ENCODE measurements at places on chromosomes 11 and 22. TPM values are rescaled to one million over a fixed set of nuclear protein-coding genes. Genes with fewer than 3 reads are reported as not detected.

Gene SORL1
- 3.3 TPM for polyA plus RNA-seq

DNA sequence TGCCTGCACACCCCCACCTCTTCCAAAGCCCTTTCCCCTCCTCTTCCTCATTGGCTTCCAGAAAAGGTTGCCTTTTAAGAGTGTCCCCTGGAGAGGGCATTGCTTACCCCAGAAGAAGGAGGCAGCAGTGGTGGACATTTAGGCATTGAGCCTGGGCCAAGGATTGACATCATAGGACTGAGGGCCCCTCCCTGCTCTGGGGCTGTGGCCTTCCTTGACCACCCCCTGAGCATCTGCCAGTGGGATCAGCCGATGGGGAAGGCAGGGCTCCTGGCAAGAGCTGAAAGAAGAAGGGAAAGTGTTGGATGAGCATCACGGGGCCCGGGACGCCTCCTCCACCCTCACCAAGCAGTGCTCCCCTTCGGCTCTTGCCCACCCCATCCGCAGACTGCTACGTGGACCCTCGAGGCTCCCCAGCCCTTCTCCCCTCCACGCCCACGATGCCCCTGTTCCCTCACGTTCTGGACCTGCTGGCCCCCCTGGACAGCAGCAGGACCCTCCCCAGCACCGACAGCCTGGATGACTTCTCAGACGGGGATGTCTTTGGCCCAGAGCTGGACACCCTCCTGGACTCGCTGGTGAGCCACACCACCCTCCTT is 37.4 kb downstream of the ZC3H7B start:
- no peak for DNase-seq

- no peak for DNase-seq
Measured at GRCh38 chr11:65295001-65295400, 19.7 kb upstream of the CDC42EP2 start.

GRCh38 chr22:35039625-35040024 is 26.3 kb upstream of the ISX start:
- peak; percentile 14 for DNase-seq

Gene OR51E2
- polyA plus RNA-seq = 0.76 TPM

- no peak for DNase-seq
Measured at GRCh38 chr11:115660030-115660805, 156.0 kb upstream of the CADM1 start.

- DNase-seq = no peak
Measured at GRCh38 chr11:110971140-110971539, 258.9 kb upstream of the ARHGAP20 start.

- DNase-seq = peak; percentile 19
Measured at GRCh38 chr11:78138694-78139421, 568 bp downstream of the ALG8 start.

Gene OR52H1
- not detected for polyA plus RNA-seq

GRCh38 chr11:37107415-37107814 is 509.4 kb upstream of the RAG2 start:
- DNase-seq = no peak

- no peak for DNase-seq
Measured at GRCh38 chr22:50524676-50525103, 708 bp downstream of the SCO2 start.

Gene CHRDL2
- polyA plus RNA-seq = 2.1 TPM

- no peak for DNase-seq
Measured at GRCh38 chr11:7609015-7609414, 64.3 kb downstream of the CYB5R2 start.

DNA sequence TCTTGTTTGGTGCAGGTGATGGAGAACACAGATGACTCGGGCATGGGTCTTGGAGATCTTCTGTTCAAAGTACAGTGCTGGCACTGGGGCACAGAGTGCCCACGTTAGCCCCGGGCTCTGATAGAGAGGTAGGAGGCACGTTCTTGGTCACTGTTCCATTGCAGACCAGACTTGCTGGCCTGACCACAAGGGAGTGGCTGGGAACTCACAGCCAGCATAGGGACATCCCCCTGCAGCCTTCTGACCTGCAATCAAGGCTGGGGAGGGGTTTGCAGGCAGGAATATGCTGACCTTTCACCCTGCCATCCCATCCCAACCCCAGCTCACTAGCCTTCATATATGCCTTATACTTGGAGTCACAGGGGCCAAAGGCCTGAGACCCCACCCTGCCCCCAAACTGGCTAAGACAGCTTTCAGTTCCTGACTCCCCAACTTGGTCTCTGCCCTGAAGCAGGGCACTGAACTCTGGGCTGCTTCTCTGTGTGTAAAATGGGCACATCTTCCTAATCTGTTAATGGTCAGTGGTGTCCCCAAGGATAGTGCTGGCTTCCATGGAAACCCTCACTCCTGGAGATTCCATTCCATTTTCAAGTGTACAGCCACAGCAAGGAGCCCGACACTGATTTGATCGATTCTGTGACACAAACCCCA is 4.6 kb downstream of the MRPL49 start:
- no peak for DNase-seq

Gene GLB1L2
- polyA plus RNA-seq = 0.28 TPM

DNA sequence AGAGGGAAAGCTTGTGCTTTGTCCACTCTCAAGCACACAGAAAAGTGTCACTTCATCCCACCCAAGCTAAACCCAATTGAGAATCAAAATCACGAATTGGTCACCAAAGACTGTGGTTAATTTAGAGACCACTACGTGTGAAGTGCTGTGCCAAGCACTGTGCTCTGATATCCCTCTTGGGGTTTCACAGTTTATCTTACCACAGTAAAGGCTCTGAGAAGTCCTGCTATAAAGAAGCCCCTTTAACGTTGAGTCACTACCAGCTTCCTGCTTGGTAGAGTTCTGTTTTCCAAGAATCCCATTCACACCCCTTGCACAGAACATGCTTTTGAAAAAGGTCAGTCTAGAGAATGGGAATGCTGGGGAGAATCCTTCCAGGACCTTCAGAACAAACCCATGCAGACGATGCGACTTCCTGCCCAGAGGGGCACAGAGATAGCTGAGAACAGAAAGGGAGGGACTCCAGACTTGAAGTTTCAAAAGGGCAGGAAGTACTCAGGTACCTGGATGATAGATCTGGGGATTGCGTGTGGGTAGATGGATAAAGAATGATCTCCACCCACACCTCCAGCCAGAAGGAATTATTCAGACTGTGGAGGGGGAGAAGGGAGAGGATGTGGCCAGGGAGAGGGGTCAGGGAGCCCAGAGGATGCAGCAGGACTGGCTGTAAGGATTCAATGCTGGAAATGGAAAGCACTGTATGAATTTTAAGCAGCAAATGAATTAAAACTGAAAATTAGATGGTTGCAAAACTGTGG is 18.1 kb upstream of the TSPAN18 start:
- DNase-seq = no peak

Gene OR4D5
- polyA plus RNA-seq = not detected

Gene TREH
- 0.25 TPM for polyA plus RNA-seq

DNA sequence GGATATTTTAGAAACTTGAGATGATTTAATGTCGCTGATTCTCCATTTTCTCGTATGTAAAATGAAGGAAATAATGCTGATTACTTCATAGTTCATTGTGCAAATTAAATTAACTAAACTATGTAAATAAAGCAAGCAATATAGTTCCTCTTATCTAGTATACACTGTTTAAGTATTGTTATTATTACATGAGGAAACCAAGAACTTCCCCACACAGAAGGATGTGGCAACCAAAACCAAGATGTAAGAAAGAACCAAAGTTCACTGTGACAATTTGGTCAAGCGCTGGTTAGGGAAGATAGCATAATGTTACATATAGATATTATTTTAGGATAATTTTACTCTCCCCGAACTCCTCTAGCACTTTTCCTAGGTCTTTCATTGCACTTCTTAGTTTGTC is 103.2 kb downstream of the XKR3 start:
- no peak for DNase-seq

DNA sequence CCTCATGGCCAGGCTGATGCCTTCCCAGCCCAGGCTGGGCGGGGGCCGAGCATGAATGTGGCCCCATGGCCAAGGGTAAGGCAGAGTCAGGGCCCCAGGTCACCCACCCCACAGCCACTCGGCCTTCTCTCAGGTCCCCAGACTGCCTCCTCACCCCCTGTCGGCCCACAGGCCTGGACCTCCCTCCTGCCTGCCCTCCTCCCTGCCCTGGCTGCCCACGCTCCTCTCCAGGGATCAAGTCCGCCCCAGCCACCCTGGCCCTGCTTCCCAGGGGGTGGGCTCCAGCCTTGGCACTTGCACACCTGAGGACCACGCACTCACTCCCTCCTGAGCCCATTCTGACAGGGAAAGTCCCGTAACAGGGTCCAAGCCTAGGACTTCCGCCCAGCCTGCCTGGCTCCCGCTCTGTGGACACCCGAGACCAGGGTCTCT is 37.8 kb upstream of the TH start:
- no peak for DNase-seq

DNA sequence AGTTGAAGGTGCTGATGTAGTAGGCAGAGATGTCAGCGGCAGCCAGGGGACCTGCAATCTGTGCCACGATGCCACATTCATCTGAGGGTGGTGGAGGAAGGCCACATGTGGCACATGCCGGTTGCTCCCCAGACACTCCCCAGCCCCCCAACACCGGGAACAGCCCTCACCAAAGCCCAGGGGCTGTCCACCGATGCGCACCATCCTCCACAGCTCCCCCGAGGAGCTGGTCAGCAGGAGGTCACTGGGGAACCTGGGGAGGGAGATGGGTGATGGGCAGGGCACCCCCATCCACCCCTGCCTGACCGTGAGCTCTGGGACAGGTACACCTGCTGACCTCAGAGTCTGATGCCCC is 3.5 kb downstream of the CASTOR1 start:
- DNase-seq = no peak

GRCh38 chr11:2210366-2211112 is 38.9 kb upstream of the TH start:
- DNase-seq = no peak

Gene MS4A4E
- polyA plus RNA-seq = 2.0 TPM

GRCh38 chr11:26994631-26995095 is 751 bp downstream of the FIBIN start:
- DNase-seq = peak; percentile 49

Gene TP53I11
- 38.1 TPM for polyA plus RNA-seq

- DNase-seq = no peak
Measured at GRCh38 chr11:119706887-119707286, 22.1 kb downstream of the NECTIN1 start.

- no peak for DNase-seq
Measured at GRCh38 chr22:44248926-44249325, 63.8 kb downstream of the SHISAL1 start.

Gene FOLH1
- polyA plus RNA-seq = 1.3 TPM

- no peak for DNase-seq
Measured at GRCh38 chr22:43118953-43119458, 8.5 kb downstream of the BIK start.

DNA sequence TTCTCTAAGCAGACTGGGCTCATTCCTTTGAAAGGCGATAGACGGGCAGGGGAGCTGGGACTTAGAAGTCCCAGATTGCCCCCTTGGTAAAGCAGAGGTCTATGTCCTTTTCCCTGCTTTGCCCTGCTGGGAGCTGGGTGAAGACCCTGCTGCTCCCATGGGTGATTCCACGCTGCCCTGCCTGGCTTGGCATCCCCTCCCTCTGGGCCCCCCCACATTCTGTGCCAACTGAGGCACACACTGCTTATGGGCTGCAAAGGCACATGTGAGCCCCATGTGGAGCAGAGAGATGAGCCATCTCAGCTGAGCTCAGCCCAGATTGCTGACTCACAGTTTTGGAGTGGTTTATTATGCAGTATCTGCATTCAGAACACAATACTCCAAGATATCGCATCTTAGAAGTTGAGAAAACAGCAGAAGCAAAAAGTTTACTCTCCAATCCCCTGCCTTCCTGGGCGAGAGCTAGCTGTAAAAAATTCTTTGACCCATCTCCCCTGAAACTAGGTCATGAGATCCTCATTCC is 127.2 kb downstream of the ST3GAL4 start:
- no peak for DNase-seq

Gene LIPT2
- 3.1 TPM for polyA plus RNA-seq

DNA sequence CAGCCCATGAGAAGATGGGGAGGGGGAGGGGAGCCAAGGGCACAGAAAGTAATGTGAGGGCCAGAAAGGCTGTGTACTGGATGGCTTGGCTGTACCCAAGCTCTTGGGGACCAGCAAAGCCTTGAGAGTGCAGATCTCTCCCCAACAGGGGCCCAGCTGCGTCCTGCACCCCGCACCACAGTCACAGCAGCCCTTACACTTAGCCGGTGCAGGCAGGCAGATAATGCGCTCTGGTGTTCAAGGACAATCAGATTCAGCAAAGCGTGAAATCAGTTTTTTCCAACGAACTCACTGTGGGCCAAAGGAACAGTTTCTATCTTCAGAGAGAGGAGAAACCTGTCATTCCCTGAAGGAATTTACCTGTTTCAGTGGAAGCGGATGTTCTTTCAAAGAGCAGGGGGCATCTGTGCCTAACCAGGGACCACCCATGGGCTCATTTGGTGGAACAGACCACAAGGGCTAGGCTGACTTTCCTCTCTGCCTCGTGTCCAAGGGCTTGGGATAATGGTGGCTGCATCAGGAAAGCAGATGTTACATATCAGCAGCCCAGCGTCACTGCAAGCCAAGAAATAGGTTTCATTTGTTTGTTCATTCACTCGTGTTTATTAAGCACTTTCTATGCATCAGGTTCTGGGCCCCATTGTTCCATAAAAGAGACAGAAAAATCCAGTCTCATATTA is 81.2 kb upstream of the SPON1 start:
- DNase-seq = no peak

DNA sequence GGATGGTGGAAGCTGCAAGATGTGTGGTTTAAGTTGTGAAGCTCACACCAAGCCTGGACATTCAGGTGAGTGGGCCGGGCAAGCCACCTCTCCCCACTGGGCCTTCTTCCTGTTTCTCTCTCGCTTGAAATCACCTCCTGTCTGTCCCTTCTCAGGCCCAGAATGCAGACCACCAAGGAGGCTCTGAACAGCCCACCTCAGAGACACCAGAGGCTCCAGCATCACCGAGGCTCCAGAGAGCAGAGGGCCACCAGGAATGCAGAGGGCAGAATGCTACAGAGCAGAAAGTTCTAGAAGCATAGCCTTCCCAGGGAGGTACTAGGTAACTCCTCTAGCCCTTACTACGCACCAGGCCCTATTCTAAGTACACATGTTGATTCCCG is 14.8 kb upstream of the IL2RB start:
- DNase-seq = no peak

GRCh38 chr11:45994371-45995341 is 72.2 kb downstream of the LARGE2 start:
- DNase-seq = no peak

Gene OLFML1
- polyA plus RNA-seq = 40.9 TPM
